CD4-positive, alpha-beta T cell treated with Interleukin-21 for 1 hour (primary cell): ENCODE measurements at places on chromosomes 2 and 18.

DNA sequence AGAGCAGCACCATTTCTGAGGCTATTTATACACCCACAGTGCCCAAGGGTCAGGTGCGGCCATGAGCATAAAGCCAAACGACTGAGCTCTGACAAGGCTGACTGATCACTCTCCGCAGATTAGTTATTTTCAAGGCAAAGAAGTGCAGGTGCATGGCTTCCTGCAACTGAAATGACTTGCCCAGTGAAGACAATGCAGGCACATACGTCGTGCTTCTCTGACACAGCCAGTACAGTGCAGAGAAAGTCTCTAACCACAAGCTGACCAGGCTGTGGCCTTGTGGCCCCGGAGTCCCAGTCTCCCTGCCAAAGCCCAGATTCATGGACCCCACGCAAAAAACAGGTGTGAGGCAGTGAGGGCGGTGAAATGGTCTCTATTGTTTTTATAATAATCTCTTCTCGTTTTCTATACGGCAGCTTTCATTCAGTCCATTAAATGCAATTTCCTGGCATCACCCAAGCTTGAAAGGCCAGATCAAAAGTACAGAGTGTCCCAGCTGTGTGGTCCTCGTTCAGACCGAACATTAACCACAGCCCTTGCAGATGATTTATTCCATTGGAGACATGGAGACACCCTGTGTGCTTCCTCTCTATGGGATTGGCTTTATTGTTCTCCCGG, 447.0 kb upstream of the ID2 start:
- DNase-seq, result no peak

DNA sequence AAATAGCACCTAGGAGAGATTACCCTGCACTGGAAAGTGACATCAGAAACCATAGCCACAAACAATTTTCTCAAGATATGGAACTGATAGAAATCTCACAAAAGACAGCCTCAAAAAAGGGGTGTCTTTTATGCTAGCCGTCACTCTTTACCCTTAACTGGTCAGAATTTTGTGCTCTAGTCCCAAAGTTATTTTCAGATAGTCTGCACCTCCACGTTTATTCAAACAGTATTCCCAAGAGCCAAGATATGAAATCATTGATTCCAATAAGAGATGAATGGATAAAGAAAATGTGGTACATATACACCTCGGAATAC, 23.5 kb upstream of the PMAIP1 start:
- DNase-seq, result no peak

- DNase-seq, result no peak
These were observed 92.3 kb downstream of the PRKCE start for GRCh38 chr2:45743531-45744396.

DNA sequence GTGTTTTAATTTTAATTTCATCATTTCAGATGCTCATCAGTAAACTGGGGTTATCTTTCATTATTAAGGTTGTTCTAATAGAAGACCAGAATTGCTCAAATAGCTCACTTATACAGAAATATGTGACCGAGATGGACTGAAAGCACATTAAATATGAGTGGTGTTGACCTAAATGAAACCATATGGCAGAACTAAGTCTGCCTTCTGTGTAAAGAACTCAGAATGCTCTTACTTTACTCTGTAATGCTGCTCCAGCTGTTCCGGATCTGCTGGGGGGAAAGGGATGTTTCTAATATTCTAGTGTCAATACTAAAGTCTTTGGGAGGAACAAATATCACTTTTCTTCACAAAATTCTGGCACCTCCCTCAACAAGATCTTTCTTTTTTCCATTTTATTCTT, 131.0 kb downstream of the DPP4 start:
- no peak for DNase-seq
